Pancreas (tissue), 10 donors: ENCODE measurements at places on chromosomes 11 and 22. TPM values are rescaled to one million over a fixed set of nuclear protein-coding genes. Genes with fewer than 3 reads are reported as not detected.

DNA sequence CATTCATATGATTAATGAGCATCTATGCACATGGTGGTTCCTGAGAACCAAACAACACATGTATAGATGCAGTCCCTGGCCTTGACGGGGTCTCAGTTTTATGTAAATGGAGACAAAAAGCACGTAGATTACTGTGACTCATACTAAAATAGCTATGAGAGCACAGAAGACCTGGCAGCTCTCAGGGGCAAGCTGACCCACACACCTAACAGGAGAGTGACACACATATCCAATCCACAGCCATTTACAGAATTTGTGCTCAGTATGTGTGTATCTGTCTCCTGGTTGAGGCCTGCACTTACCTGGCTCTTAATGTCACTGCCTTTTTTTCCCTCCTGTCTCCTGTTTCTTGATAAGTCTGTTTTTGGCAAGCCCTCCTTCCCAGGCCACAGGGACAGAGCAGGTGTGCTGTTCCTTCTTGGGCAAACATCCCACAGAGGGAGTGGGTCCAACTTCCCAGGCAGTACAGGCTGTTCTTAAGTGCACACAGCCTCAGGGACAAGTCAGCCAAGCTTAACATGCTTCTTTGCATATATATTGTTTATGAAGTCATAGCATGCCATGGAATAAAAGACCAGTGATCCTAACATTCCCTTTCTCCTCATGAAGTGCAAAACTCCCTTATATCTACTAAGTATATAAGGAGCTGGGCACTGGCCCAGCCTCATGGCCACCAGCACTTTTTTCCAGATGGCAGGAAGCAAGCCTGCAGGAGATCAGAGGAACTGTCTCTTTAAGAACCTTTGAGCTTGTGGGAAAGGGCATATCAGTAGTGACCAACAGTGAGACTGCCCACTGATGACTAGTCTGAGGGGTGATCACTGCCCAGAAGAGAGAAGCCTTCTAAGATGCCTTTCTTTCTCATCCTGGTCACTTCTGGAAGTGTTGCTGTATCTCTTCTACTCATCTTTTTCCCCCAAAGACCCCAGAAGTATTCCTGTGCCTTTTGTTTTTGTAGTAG, 124.7 kb upstream of the CCDC90B start:
- H3K36me3 ChIP-seq, result no peaks in the 10 kb centered on the region
- peaks cover 22% of the 10 kb centered on the region for H3K4me1 ChIP-seq
- H3K27ac ChIP-seq, result peak overlapping the region; percentile 74
- DNase-seq, result peak; percentile 87

- no peaks in the 10 kb centered on the region for H3K27me3 ChIP-seq
- no peak for DNase-seq
- no peak overlapping the region for H3K27ac ChIP-seq
- H3K36me3 ChIP-seq, result no peaks in the 10 kb centered on the region
Observed at GRCh38 chr22:48630433-48630754, 1197.3 kb downstream of the BRD1 start.

GRCh38 chr22:48368975-48369525, 1458.6 kb downstream of the BRD1 start:
- no peaks in the 10 kb centered on the region for H3K27me3 ChIP-seq
- H3K27ac ChIP-seq, result no peak overlapping the region
- no peaks in the 10 kb centered on the region for H3K36me3 ChIP-seq
- H3K4me3 ChIP-seq, result no peak overlapping the region

DNA sequence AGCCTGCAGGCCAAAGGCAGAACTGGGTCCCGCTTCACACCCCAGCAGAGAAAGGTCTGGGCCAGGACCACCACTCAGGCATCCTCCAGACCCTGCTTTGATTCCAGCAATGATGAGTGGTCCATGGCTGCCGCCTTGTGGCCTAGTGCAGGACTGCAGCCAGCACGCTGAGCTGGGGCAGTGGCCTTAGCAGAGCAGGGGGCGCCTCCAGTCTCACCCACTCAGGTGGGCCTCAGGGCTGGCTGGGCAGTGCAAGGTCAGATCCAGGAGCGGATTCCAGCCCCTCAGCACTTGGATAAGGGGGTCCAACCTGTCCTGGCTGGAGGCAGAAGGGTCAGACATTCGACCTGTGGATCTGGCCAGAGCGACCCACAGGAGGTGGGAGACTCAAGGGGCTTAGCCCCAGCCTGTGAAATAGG, 9.6 kb upstream of the PDE2A start:
- H3K4me3 ChIP-seq, result no peak overlapping the region
- peak; percentile 27 for DNase-seq
- no peaks in the 10 kb centered on the region for H3K36me3 ChIP-seq
- no peaks in the 10 kb centered on the region for H3K4me1 ChIP-seq
- no peak overlapping the region for H3K27ac ChIP-seq

DNA sequence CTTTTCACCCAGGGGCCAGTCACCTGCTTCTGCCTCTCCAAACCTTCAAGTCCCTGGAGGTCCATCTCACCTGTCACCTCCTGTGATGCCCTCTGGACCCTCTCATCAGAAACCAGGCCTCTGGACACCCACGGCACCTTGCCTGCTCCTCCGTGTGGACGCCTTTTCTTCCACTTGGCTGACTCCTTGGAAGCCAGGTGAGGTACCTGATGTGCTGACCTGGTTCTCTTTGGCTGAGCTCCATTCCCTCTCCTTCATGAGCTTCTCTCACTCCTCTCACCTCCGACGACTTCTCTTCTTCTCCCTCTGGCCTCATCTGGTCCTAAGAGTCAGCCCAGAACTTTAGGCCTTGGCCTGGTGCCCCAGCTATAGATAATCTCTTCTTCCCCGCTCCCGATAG, 99.3 kb downstream of the CEP164 start:
- DNase-seq, result no peak
- no peaks in the 10 kb centered on the region for H3K4me1 ChIP-seq
- no peak overlapping the region for H3K27ac ChIP-seq
- no peak overlapping the region for H3K4me3 ChIP-seq

- H3K4me3 ChIP-seq, result peak overlapping the region; percentile 62
- peaks cover 25% of the 10 kb centered on the region for H3K4me1 ChIP-seq
- H3K27me3 ChIP-seq, result no peaks in the 10 kb centered on the region
Observed at GRCh38 chr22:45163099-45163450, 650 bp upstream of the NUP50 start.

DNA sequence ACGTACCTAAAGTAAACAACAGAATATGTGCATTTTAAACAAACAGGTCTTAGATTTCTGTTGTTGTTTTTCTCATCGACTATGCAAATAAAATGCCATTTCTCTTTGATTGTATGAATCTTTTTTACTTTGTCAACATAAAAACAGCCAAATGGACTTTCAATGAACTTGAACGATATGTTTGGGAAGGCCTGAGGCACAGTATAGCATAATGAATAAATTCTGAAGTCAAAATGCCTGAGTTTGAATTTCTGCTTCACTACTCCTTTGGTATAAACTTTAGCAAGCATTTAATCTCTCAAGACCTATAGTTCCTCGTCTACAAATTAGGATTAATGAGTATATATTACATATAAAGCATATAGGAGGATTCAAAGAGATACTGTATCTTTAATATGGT, 1369.9 kb upstream of the TENM4 start:
- no peak overlapping the region for H3K27ac ChIP-seq
- no peaks in the 10 kb centered on the region for H3K4me1 ChIP-seq
- no peak for DNase-seq
- H3K36me3 ChIP-seq, result no peaks in the 10 kb centered on the region
- no peak overlapping the region for H3K4me3 ChIP-seq

- H3K4me1 ChIP-seq, result no peaks in the 10 kb centered on the region
- no peaks in the 10 kb centered on the region for H3K36me3 ChIP-seq
- no peaks in the 10 kb centered on the region for H3K27me3 ChIP-seq
- DNase-seq, result no peak
Observed at GRCh38 chr22:37448516-37449127, 21.3 kb upstream of the ELFN2 start.

GRCh38 chr22:44317886-44318637, 5.3 kb upstream of the SHISAL1 start:
- DNase-seq, result no peak
- H3K36me3 ChIP-seq, result no peaks in the 10 kb centered on the region
- H3K27me3 ChIP-seq, result no peaks in the 10 kb centered on the region
- H3K4me3 ChIP-seq, result no peak overlapping the region
- H3K4me1 ChIP-seq, result no peaks in the 10 kb centered on the region

GRCh38 chr11:111391328-111392124, 12.5 kb upstream of the POU2AF1 start:
- no peaks in the 10 kb centered on the region for H3K27me3 ChIP-seq
- peaks cover 12% of the 10 kb centered on the region for H3K4me1 ChIP-seq

- H3K27ac ChIP-seq, result no peak overlapping the region
- H3K36me3 ChIP-seq, result no peaks in the 10 kb centered on the region
- DNase-seq, result no peak
- peak overlapping the region; percentile 88 for H3K4me3 ChIP-seq
Observed at GRCh38 chr22:41198027-41198580, 7.0 kb upstream of the L3MBTL2 start.

- H3K4me1 ChIP-seq, result peaks cover 14% of the 10 kb centered on the region
- DNase-seq, result peak; percentile 90
- H3K27ac ChIP-seq, result peak within 1 kb of the TSS; percentile 84
Observed at GRCh38 chr11:67372993-67373647, at the start of gene CLCF1. Gene CLCF1 (minus strand): TSS chr11:67373598. CDS start chr11:67373539, 59 bp downstream.

Gene KIRREL3
- not detected for total RNA-seq

Gene KRTAP5-8
- not detected for total RNA-seq

Gene KRTAP5-9
- total RNA-seq, result 0.14 TPM

Gene USP2
- total RNA-seq, result 9.1 TPM

Gene DGAT2
- 0.56 TPM for total RNA-seq

Gene ELFN2
- total RNA-seq, result 0.19 TPM
